ENCODE measurements at places on chromosomes 3 and 15.

- no peak for DNase-seq
These were observed 104.8 kb upstream of the OSTN start for GRCh38 chr3:191094057-191094845.

- DNase-seq = no peak
These were observed 310.7 kb upstream of the DPPA4 start for GRCh38 chr3:109648027-109648426.

DNA sequence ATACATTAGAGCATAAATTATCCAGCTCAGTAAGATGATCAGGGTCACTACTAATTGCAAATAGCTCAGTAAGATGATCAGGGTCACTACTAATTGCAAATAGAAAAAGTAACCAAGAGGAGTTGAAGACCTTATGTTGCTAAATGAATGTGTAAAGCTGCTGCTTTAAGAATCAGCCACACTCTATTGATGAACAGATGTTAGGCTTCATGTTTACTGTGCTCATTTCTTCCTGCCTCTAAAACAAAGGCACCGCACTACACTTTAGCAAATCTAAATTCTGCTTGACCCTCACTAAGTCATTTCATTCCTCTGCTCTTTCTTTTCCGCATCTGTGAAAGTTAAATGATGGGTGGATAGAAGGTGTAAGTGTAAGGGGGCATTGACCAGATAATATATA lies 92.6 kb upstream of the PLSCR4 start:
- no peak for DNase-seq

GRCh38 chr15:79401301-79401700 lies 30.8 kb upstream of the MINAR1 start:
- no peak for DNase-seq

GRCh38 chr3:16140116-16140893 lies 34.2 kb upstream of the GALNT15 start:
- DNase-seq = no peak

DNA sequence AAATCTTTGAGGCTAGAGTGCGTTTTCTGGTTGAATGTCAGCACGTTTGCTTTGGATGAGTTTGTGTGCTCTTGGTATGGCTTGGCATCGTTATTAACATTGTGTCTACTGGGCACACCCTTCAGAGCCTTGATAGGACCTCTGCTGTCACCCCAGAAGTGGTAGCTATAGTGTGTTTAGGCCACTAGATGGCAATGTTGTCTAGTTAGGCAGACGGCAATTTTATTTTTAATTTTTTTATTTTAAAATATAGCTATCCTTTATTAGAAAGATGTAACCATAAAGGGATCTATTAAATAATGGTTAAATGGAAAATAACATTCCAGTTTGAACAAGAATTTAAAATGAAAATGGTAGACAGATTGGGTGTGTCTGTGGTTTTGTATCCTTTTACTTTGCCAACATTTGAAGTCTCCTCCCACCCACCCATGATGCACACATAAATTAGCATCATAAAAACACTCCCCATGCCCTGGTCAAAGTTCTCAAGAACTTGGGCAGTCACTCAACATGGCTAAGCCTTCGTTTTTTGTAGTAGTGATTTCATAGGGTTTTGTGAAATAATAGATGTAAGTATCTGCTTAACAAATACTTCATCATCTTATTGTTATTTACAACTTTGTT lies 200.7 kb downstream of the KCNH8 start:
- peak; percentile 13 for DNase-seq

DNA sequence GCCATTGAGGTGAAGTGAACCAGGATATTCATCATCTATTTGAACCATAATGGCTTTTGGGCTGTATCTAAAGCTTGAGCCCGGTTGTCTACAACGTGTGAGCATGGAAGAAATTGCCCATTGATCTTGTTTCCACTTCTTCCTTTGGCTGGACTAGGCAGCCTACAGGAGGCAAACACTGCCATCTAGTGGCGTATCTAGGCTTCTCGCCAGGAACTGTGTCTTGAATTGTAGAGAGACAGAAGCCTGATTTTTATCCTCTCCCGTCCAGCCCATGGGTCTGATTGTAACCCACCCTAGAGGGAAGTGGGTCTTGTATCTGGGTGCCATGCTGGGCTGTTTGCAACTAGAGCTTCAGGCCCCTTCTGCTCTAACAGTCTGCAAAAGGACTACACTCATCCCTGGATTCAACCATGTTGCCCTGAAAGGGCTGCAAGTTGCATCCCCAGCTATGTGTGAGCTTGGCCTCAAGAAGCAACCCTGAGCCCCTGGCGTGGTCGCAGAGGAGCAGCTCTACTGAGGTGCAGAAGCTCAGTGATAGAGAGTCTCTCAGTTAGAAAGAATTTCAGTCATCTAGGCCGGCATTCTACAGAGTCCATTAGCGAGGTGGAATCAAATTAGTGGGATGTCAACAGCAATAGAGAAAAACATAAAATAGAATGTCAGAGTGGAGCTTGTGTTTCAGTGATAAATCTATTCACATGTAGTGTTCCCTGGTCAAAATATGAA lies 170.2 kb upstream of the UMPS start:
- DNase-seq = peak; percentile 74

DNA sequence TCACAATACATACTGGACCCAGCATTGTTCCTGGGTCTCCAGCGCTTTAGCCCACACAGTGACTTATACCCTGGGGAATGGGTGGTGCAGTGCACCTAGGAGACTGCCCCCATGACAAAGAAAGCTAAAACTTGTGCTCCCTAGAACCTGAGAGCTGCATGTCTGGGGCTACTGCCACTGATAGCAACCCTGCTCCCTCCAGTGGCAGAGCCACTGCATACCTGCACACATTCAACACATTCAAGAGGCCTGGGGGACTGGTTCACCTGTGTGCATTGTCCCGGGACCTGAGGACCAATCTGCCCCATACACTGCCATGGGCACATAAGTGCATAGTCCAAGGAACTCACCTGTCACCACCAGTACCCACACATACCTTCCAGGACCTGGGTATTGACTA lies 302.7 kb upstream of the MANF start:
- no peak for DNase-seq

DNA sequence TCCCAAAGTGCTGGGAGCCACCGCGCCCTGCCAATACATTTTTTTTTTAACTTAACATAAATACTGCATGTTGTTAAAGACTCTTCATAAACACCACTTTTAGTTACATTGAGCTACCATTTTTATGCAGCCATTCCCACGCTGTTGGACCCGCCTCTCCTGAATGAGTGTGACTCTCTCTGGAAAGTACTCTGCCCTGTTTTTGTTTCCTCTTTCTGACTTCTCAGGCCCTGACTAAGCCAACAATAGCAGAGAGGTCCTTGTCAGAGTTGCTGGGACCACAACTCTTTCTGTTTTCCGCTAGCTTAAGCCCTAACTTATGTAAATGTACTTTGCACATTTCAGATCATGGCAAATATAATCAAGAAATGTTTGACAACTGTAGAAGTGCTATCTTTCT lies 35.2 kb downstream of the PARP15 start:
- DNase-seq = no peak

DNA sequence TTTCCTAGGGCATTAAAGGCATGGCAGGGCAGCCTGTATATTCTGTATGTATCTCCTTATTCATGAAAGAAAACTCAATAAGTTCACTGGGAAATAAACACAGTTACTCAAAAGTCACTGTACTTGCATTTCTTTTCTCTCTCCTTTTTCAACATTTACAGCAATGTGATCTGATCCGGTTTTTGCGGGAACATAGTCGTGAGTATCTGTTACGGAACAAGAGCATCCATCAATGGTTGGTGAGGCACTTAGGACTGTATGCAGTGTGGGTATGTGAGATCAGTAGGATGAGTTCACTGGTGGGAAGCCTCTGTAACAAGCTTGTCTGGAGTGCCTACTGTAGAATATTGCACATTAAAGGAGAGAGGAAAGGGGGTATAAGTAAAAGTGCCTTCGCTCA lies 80.7 kb downstream of the COL6A5 start:
- DNase-seq = no peak

DNA sequence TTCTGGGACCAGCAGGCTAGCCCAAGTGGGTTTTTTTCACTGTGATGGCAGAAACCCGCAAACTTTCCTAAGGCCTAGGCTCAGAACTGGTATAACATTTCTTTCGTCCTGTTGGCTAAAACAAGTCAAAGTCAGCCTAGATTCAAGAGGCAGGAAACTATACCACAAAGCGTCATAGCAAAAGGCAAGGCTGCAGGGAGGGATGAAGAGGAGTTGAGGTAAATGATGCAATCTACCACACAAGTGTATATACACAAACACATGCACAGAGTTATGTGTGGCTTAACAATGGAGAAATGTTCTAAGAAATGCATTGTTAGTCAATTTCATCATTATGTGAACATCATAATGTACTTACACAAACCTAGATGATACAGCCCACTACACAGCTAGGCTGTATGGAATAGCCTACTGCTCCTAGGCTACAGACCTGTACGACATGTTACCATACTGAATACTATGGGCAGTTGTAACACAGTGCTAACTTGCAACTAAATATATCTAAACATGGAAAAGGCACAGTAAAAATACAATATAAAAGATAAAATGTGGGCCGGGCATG lies 225.6 kb downstream of the TBL1XR1 start:
- no peak for DNase-seq

DNA sequence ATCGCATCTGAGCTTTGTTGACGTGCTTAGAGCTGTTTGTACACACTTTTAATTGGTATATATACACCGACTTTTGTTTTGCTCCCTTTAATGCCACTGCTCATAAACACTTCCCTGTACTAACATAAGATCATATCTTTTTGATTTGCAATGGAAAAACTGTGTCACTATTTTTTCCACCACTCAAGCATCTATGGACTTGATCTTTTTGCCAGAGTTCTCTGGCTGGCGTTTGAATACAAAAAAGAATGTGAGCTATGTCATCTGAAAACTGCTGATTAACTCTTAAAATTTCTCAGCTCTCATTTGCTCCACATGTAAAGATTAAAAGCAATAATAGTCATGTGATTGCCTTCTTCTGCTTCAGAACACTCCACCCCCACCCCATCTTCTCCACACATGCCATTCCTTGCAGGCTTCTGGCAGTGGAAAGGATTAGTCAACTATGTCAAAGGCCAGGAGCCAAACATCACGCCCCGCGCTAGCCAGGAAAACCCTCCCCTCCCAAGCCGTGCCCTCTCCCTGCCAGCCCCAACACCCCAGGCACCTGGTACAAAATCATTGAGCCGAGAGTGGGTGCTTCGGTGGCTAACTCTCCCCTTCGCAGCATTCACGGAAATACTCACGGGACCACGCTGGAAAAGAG lies 123.4 kb upstream of the MEF2A start:
- no peak for DNase-seq

- no peak for DNase-seq
These were observed 59.0 kb upstream of the GSK3B start for GRCh38 chr3:120153294-120153693.

DNA sequence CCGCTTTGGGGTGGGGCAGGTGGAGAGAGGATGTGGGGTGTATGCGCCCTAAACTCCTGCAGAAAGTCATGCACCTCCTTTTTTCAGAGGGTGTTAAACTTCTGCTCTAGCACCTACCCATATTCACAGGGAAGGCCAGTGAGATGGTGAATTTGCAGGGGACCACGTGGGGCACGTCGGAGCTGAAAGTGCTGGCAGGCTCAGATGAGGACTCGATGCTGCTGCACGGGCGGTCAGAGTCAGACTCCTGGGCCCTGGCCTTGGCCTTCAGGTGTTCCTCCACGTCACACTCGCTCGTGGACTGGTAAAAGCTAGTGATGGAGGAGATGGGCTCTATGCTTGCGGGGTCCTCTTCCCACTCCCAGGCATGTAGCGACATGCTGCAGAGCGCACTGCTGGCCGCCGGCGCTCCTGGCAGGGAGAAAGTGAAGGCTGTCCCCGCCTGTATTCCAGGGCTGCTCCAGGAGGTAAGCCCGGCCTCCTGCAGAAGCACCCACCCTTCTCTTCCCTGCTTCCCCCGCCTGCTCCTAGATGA lies 883 bp downstream of the CFAP92 start:
- no peak for DNase-seq

DNA sequence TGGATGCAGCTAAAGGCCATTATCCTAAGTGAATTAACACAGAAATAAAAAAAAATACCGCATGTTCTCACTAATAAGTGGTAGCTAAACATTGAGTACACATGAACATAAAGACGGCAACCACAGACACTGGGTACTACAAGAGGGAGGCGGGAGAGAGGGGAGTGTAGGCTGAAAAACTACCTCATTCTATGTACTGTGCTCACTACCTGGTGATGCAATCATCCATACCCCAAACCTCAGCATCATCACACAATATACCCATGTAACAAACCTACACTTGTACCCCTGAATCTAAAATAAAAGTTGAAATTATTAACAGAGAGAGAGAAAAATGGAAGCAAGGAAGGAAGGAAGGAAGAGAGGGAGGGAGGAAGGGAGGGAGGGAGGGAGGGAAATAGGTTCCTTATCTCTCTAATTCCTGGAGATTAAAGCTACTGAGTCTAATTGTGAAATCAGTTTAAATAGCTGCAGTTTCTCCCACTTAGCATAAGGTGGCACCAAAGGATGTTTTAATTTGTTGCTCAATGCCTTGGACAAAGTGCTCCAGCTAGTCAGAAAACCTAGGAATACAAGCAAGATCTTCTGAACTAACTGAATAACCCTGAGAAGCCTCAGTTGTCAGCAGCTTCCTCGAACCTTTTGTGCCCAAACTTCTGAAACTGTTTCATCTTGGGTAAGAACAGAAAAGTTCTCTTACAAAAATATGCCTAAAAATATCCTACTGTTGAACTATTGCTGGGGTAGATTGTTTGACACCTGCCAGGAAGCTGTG lies 79.4 kb upstream of the ATP11B start:
- no peak for DNase-seq

DNA sequence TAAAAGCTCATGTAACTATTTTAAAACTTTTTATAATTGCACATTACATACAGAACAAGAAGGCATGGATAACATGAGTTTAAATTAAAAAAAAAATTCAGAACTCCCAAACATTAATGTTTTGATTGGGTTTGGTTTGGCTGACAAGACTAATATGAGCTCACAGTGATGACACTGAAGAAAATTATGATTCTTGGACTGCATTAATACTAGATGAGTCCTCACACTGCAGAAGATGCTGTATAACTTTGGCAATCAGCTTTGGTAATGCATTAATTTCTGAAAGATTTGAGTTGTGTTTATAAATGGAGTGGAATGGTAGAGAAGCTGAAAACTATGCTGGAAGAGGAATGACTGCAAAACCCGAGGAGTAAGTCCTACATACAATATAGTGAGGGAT lies 358.9 kb downstream of the PLCL2 start:
- no peak for DNase-seq

- DNase-seq = no peak
These were observed 74.5 kb downstream of the TMEM108 start for GRCh38 chr3:133112666-133113065.

GRCh38 chr15:70033109-70033508 lies 64.6 kb downstream of the TLE3 start:
- no peak for DNase-seq

- peak; percentile 22 for DNase-seq
These were observed 1.2 kb upstream of the EIF3J start for GRCh38 chr15:44535523-44536301.

DNA sequence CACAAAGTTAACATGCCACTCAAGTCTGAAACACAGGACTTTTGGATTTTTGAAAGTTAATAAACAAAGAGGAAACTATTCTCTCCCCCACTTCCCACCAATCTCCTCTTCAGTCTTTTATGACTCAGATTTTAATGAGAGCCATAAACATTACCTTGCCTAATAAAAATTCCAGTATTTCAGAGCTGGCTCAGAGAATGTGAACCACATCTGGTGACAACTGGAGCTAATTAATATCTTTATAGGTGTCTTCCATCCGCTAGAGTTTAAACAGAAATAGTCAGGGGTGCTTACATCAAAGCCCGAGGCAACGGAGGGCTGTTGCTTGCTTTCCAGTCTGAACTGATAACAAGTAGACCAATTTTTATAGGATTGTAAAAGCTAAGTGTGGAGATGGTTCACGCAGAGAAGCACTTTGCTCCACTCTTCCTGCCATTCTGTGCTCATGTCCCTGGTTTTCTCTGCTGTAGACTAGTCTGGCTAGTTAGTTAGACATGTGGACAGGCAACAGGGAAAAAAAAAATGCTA lies 363.6 kb downstream of the NR2F2 start:
- no peak for DNase-seq
